ENCODE measurements at places on chromosomes 11 and 22.

GRCh38 chr11:124578761-124579160 lies 9.0 kb downstream of the OR8A1 start:
- no peak for DNase-seq

- DNase-seq: no peak
Observed at GRCh38 chr11:117961896-117962295, 24.3 kb upstream of the IL10RA start.

- DNase-seq: peak; percentile 40
Observed at GRCh38 chr11:114280696-114281095, 15.5 kb upstream of the NNMT start.

- no peak for DNase-seq
Observed at GRCh38 chr11:69825941-69826340, 6.7 kb upstream of the FGF3 start.

GRCh38 chr11:98589967-98590366 lies 430.8 kb upstream of the CNTN5 start:
- no peak for DNase-seq

- DNase-seq: no peak
Observed at GRCh38 chr11:76408171-76408965, 27.2 kb downstream of the GVQW3 start.

DNA sequence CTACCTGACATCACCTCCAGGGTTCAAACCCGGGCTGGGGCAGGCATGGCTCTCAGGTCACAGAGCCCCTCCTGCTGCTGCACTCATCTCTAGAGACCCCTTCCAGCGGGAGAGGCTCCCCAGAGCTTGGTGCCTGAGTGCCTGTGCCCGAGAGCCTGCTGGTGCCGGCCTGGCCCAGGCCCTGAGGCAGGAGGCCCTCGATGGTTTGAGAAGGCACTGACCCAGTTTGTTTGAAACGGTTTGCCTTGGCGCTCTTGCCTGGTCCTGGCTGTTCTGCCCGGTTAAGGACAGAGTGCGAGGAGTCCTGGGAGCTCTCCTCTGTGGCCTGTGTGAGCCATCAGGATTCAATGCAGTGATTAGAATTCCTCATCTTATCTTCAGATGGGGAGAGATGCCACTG lies 88.9 kb downstream of the TBC1D22A start:
- DNase-seq: no peak

- no peak for DNase-seq
Observed at GRCh38 chr22:23137905-23138561, 3.8 kb downstream of the RSPH14 start.

- DNase-seq: no peak
Observed at GRCh38 chr22:35054064-35054463, 11.9 kb upstream of the ISX start.

- no peak for DNase-seq
Observed at GRCh38 chr11:72202571-72202970, 10.6 kb downstream of the FOLR1 start.

DNA sequence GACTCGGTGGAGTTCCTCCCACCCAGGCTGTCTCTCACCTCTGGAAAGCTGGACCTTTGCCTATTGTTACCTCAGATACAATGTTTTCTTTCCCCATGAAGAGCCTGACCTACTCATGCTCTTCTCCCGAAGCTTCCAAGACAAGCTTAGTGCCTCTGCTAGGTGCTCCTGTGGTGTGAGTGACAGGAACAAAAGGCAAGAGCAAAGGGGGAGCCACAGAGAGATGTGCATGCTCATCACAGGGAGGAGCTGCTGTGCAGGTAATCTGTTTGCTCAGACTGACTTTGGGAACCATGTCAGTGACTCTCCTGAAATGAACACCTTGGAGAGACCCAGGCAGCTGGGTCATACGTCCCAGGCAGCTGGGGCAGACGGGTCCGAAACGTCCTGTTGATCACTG lies 53.6 kb upstream of the VSTM5 start:
- DNase-seq: no peak

DNA sequence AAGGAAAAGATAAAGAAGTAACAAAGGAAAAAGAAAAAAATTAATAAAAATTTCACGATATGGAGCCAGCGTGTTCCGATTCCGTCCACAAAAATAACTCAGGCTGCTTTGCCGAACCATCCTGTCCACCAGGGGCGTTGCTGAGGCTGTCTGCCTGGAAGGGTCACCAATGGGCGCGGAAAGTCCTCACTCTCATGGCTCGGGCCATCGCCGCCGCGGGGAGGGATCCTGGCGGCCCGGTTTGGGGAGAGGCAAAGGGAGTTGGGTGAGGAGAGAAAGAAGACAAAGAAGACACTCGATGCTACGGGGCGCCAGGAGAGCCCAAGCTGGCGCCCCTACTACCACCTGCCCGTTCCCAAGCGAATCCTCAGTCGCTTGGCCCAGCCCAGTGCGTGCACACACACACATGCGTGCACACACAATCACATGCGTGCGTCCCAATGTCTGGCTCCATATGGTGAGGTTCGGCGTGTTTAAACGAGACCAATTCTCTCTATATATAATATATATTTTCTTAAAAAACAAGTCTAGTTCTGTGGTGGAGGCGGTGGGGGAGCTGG lies 5.6 kb upstream of the PYGM start:
- no peak for DNase-seq

GRCh38 chr11:75350743-75351540 lies 519 bp downstream of the ARRB1 start:
- peak; percentile 55 for DNase-seq

DNA sequence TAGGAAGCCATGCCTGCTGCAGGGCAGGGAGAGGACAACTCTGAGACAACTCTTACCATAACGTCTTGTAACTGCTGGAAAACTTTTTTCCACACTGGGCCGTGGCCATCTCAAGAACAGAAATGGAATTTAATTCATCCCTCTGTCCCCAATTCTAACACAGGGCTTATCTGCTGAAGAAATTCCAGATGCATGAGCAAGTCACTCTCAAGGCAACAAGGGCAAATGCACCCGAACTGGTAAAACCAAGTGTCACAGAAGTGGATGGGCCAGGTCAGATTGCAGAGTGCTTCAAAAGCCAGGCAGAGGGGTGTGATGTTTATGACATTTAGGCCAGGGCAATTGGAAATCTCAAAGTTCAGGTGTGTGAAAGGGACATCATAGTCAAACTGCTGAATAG lies 7.4 kb downstream of the SMPD1 start:
- DNase-seq: no peak

- no peak for DNase-seq
Observed at GRCh38 chr11:113715882-113716625, 9.9 kb upstream of the TMPRSS5 start.

GRCh38 chr22:48161298-48161697 lies 1398.8 kb downstream of the TBC1D22A start:
- DNase-seq: no peak

DNA sequence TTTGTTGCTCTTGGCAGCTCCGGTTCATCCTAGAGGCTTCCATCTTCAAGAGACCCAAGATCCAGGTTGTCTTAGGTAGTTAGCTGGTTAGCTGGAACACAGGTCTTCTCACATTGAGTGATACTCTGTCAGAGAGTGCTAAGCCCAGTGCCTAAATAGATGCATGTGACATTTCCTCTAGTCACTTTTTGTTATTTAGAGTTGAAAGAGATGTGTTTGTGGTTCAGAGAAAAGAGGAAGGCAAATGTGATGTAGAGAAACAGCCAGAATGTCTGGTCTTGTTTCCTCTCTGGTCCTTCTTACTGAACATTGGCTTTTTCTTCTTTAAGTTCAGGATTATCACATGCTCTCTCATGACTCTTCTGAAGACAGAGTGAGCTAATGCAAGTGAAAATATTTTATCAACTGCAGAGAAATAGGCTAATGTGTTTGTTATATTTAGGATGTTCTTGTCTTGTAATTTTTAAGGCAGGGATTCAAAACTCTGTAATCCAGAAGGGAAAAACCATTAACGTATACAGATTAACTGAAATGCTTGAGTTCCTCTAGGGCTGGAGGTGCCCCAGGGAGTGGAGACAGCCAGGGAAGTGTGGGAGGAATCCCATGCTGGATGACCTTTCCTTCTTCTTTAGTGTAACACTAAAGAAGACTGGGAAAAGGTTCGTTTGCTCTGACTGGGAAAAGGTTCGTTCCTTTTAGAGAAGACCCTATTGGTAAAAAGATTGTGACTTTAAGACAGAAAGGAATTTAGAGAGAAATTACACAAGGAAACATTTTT lies 75.4 kb downstream of the SWAP70 start:
- DNase-seq: no peak

- DNase-seq: no peak
Observed at GRCh38 chr11:70082829-70083228, 4.7 kb downstream of the ANO1 start.

DNA sequence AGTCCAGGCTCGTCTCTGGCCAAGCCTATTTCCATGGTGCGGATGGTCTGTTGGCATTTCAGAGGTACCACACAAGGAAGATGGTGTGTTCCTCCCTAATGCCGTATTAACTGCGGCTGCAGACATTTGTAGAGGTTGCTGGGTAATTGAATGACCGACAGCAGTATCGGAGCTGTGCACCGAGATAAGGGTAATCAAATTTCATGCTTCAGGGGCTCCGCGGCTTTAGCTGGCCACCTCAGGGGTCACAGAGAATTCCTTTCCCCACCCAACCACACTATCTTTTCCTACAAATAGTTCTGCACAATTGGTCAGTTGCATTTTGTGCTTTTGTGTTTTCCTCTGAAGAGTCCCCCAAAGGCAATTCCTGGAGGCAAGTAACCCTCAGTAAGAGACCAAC lies 297.4 kb downstream of the OPCML start:
- DNase-seq: no peak

DNA sequence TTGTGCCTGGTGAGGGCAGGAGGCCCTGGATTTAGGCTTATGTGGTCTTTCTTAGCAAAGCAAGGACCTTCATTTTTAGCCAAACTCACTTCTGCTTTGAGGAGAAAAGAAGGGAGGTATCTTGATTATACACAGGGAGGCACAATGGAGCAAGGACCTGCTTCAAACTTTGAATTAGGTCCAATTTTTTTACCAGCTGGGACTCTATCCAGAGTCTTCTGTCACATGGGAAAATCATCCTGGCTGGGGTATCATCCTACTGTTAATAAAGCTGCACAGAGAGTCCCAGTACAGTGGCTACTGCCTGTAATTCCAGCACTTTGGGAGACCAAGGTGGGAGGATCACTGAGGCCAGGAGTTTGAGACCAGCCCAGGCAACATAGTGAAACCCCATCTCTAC lies 87.8 kb downstream of the CWC15 start:
- no peak for DNase-seq

DNA sequence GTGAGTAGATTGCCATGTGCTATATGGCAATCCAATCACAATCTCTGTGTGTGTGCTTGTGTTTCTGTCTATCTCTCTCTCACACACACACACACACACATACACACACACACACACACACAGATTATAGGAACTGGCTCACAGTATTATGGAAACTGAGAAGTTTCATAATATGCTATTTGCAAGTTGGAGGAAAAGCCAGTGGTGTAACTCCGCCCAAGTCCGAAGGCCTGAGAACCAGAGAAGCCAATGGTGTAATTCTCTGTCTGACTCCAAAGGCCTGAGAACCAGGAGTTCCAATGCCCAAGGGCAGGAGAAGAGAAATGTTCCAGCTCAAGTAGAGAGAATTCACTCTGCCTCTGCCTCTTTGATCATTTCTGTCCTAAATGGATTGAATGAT lies 37.2 kb downstream of the GLYATL2 start:
- no peak for DNase-seq

DNA sequence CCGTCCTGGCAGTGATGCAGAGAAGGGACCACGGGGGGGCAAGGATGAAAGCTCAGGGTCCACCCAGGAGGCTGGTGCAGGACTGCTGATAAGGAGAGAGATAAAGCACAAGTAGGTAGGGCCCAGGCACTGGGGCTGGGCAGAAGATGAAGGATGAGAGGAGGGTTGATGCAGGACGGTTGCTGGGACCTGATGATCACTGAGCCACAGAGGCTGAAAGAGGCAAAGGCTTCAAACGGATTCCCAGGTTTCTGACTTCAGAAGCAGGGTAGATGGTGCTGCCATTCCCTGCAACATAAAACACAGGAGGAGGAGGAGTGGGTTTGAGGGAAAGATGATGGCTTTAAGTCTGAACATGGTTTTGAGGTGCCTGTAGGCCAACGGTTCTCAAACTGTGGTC lies 148.5 kb downstream of the TTC17 start:
- no peak for DNase-seq

GRCh38 chr11:110977661-110978060 lies 265.4 kb upstream of the ARHGAP20 start:
- no peak for DNase-seq

DNA sequence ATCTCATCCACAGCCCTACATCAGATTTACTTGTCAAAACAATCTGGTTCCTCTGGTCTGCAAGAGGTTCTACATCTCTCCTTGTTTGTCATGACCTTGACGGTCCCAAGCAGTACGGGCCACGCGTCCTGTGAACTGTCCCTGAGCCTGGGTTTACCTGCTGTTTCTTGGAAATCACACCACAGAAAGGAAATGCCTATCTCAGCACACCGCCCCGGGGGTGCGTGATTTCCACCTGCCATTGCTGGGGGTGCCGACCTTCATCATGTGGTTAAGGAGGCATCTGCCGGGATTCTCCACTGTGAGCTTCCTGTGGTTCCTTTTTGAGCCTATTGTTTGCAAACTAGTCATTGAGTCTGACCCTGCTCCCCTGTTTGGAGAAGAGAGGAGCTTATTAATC lies 1363.4 kb downstream of the BRD1 start:
- DNase-seq: no peak

Data from ovary (tissue), 10 donors.